ENCODE measurements at places on chromosomes 11 and 22.
A peak's percentile ranks its signal among the peaks of the same experiment; 100 is the strongest.

DNA sequence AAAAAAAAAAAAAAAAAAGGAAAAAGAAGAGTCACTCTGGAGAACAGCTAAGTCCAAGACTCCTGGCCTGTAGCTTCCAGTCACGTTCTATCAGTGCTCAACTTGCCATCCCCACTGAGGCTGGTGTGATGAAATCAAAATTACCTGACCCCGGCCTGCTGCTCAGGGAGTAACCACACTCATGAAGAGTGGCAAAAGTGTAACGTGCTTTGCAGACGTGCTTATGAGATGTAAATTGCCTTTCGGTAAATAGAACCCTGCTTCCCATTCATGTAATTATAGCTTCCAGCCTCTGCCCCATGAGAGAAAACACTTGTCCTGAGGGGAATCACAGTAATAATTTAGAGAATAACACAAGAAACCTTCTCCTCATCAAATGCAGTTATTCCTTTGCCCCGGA lies 28.2 kb upstream of the CHKA start:
- DNase-seq: no peak

- DNase-seq: peak; percentile 68
Observed at GRCh38 chr11:10233581-10233980, 60.4 kb downstream of the SBF2 start.

- no peak for DNase-seq
Observed at GRCh38 chr22:49310354-49310753, 517.3 kb downstream of the BRD1 start.

DNA sequence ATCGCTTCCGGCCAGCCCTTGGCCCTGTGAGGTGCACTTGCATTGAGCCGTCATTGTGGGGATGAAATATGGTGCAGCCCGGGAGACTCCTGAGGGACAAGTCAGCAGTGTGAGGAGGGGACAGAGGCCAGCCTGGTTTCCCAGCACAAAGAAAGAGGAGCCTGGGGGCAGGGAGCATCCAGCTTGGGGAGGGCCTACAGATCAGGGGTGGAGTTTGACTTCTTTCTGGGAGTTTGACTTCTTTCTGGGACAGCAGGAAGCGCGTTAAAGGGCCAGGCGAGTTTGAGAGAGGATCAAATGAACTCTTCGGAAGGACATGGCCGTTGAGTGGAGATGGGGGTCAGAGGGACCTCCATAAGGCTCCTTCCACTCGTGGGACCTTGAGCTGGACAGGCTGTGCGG lies 91.9 kb downstream of the LRRC32 start:
- peak; percentile 47 for DNase-seq

DNA sequence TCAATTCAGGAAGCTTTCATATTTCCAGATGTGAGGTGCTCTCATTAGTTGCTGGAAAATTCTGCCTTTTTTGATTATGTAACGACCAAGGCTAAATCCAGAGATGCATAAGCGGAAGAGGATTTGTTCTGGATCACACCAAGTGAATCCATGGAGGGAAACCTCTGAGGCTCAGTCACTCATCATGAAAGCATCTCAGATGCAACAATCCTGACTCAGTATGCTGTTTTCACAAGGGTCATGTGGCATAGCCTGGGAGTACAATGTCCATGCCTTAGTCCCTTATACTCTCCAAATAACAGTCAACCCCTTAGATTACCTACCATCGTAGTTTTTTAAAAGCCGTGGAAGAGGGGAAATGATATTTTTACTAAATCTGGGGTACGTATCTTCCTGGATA lies 445.6 kb downstream of the NTM start:
- DNase-seq: no peak

DNA sequence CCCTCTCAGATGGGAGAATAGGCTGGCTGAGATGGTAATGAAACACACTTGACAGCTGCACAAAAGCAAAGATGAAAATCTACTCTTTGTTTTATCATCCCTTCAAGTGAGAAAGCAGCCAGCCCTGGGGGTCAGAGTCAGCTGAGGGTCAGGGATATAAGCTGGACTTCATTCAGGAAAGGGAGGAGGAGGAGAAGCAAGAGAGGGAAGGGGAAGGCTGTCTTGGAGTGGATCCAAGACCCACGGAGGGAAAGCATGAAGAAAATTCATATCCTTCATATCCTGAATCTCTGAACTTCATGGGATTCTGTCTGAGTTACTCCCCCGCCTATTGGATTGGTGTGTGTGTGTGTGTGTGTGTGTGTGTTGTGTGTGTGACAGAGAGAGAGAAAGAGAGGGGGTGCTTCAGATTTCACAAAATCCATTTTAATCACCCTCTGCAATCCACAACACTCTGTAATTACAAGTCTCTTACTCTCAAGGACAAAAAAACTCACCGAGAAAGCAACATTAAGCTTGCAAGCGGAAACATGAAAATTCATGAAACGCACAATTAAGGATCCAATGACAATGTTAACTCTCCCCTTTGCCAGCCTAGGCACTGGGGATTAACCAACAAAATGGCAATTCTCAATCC lies 327.7 kb downstream of the TENM4 start:
- peak; percentile 51 for DNase-seq
